ENCODE measurements at places on chromosomes 7 and 10. TPM values are rescaled to one million over a fixed set of nuclear protein-coding genes. Genes with fewer than 3 reads are reported as not detected.

DNA sequence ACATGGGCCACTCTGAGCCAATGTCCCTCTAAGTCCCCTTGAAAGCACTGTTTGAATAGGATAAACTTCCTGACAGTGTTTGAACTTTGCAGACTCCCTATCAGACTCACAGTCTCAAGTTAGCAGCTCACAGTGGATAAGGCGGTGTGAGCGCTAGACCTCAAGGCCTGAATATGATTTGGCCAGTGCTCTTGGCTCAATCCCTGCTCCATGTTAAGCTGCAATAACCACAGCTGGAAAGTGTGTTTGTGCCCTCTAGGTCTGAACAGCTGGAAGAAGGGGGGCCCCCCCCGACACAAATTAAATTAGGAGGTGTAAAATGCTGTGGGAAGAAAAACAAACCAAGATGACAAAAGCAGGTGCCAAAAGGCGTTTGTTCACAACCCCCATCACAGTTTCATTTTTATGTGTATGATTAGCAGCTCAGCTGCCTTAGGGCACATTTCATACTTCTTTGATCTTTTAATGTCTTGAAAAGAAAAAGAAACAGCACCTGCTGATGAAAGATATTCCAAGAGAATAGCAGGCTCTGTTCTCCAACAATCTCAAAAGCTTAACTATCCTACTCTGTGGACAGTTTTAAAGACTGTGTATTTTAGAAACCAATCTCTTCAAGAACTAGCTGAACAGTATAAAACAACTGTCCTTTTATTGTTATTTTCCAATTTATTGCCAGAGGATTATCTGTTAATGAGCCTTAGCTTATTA, 167.6 kb downstream of the SNX13 start:
- DNase-seq = no peak

- no peak for DNase-seq
Measured at GRCh38 chr7:78792624-78793023, 660.8 kb downstream of the MAGI2 start.

ASIC3 gene
- total RNA-seq = 3.6 TPM

CDHR1 gene
- total RNA-seq = 1.4 TPM

DNA sequence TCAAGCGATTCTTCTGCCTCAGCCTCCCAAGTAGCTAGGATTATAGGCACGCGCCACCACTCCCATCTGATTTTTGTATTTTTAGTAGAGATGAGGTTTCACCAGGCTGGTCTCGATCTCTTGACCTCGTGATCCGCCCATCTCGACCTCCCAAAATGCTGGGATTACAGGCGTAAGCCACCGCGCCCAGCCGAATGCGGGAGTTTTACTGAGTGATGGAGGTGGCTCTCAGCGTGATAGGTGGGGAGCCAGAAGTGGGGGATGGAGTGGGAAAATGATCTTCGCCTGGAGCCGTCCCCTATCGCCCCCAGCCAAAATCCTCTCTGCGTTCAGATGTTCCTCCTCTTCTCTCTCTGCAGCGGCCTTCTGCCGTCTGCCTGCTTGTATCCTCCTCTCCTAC, 348.4 kb upstream of the NPSR1 start:
- no peak for DNase-seq

DNA sequence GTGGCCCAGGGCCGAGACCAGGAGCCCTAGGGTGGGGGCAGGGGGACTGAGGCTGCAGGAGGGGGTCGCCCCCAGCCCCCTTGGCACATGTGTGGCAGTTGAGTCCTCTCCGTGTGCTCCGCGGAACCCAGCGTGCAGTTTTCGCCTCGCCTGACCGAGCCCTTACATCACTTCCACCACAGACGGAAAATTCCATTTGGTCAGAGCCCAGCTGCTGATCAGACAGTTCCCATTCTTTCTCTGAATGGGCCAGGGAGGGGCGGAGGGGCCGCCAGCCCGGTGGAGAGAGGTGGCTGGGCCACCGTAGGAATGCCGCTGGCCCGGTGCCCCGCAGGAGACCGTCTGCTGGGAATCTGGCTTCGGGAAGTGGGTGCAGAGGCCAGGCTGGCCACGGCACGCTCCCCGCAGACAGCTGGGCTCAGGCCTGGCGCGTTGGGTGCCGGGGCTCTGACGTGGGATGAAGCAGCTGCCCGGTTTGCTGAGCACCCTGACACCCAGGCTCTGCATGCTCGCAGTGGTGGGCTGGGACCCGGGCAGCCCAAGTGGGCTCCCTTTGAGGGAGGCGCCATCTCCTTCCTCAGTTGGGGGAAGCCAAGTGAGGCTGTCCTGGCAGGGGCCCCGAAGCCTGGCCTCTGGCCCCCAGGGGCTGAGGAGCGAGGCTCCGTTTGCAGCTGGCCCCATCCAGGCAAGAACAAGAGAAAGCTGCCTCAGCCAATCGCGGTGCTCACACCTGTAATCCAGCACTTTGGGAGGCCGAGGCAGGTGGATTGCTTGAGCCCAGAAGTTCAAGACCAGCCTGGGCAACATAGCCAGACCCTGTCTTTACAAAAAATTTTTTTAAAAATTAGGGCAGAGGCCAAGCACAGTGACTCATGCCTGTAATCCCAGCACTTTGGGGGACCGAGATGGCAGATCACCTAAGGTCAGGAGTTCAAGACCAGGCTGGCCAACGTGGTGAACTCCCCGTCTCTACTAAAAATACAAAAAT, 9.9 kb downstream of the TTYH3 start:
- no peak for DNase-seq

CYP2C8 gene
- total RNA-seq = not detected

DNA sequence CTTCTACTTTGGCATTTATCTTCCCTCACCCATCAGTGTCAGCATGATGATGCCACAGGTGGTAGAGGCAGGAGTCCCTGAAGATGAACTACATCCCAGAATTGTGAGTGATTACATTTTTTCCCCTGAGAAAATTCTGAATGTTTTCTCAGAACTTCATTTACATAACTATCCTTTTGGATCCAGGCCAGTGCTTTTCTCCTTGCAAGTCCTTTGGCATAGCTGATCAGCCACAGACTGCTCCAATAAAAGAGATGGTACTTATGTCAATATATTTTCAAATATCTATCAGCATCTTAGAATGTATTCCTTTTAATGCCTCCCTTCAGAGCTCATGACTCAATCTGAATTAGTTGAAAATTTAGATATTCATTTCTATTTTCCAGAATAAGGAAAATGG, 135.5 kb downstream of the IQUB start:
- no peak for DNase-seq

CYP3A7 gene
- not detected for total RNA-seq

- no peak for DNase-seq
Measured at GRCh38 chr7:111014079-111014478, 76.8 kb upstream of the LRRN3 start.

DNA sequence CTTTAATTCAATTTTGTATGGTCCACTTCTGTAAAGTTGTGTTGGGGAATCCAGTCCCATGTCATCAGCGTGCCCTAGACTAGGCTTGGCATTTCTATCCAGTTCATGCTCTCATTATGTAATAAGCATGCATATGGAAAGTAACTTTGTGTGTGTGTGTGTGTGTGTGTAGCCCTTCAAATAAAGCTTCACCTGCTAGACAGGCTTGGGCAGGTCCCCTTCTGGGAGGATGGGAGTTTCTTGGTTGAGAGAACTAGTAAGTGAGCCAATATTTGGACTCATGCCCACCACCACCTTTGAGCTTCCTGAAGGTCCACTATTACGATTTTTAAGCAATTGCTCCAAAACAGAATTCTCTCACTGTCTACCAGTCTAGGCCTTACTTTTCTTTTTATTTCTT, 6.9 kb downstream of the BZW2 start:
- DNase-seq = no peak

GRCh38 chr7:37756797-37757551, 73.4 kb downstream of the GPR141 start:
- DNase-seq = no peak

DNA sequence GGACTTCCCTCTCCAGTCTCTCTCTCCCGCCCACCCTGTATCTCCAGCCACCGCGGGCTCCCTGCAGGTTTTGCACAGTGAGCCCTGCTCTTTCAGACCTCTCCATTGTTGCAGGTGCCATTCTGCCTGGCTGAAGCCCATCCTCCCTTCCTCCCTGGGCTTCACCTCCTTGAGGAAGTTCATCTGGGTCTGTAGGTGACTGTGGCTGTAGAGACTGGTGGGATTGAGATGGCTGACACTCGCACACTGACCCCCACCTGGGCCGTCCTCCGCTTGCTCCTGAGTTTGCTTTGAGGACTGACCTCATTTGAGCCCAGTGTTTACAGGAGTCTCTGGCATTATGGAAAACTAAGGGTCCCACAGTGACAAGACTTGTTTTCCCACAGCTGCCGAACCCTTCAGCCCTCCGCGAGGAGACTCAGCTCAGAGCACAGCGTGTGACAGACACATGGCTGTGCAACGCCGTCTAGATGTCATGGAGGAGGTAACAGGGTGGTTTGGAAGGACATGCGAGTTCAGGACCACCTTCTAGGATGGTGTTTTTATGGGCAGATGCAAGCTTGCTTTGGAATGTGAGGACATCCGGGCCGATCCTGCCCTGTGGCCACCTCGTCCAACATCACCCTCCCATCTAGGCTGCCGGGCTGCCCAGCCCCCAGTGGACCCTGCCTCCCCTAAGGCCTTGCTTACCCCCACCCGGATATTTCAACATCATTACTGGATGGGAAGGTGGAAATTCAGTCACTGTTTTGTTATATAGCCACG, 9.3 kb downstream of the PLAC9 start:
- no peak for DNase-seq

DNA sequence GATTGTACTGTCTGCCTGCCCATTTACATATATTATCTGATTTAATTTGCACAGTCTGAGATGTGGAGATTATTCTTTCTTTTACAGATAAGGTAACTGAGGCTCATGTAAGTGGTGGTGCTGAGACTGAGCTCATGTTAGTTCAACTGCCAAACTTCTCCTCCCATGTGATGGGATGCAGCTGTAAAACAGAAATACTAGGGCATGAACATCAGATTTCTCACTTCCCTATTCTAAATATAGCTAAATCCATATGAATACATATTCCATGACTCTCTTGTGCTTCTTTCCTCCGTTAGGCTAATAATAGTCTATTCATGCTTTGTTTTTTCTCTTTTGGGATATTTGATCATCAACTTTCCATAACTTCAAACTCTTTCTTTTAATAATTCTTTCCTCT, 84.7 kb downstream of the PTPRZ1 start:
- no peak for DNase-seq

HERC4 gene
- 41.6 TPM for total RNA-seq

DNA sequence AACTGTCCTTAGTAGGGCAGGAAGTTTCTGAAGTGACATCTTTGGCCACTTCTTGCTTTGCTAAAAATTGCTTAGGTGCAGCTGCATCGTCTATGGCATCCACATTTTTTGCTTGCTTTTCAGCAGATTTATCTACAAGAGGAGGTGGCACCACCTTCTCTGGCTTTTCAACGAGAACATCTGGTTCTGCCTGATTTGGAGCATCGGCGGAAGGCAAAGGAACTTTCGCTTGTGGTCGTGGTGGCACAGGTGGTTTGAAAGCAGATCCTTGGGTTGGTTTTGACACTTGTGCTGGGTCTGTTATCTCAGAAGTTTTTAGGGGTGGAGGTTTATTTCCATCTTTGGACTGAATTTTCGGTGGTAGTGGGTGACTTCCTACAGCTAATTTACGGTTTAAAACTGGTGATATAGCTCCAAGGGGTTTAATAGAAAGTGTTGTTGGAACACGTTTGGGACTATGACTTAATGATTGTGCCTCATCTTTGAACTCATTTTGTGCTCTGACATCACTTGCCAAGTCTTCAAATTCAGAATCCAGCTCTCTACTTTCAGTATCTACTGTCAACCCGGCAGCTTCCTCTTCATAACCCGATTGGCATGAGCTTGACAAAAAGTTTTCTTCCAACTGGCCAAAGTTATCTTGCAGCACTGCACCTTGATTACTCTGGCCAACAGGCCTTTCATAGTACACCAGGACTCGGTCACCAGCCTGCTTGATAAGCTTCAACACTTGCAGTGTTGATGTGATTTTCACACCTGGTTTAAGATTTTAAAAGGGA, 44.0 kb downstream of the SLC18A2 start:
- no peak for DNase-seq

THSD7A gene
- total RNA-seq = not detected

DNA sequence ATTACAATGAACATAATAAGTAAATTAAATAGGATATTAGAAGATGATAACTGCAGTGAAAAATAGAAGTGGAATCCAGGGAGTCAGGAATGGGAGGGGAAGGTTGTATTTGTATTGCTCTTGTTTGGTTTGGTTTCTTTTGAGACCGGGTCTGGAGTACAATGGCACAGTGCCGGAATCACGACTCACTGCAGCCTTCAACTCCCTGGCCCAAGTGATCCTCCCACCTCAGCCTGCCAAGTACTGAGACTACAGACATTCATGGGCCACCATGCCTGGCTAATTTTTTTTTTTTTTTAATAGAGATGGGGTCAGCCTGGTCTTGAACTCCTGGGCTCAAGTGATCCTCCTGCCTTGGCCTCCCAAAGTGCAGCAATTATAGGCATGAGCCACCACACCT, 59.9 kb upstream of the LRRC4 start:
- no peak for DNase-seq

LRMDA gene
- not detected for total RNA-seq

CAMK1D gene
- total RNA-seq = 8.9 TPM

DNA sequence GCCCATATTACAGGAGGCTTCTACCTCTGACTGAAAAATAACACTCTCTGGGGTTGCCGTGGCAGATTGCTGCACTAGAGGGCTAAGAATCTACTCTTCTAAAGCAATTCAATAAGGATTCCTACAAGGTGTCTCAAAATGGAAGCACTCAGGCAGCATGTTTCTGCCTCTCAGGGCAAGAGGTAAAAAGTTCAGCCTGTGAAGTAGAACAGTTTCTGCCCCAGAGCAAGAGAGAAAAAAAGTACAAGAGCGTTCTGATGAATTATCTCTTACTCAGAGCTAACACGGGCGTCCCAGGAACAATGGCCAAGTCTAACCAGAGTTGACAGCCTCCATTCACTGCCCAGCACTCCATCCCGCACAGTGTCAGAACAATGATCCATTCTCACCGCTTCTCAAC, 71.3 kb upstream of the TES start:
- no peak for DNase-seq

DNA sequence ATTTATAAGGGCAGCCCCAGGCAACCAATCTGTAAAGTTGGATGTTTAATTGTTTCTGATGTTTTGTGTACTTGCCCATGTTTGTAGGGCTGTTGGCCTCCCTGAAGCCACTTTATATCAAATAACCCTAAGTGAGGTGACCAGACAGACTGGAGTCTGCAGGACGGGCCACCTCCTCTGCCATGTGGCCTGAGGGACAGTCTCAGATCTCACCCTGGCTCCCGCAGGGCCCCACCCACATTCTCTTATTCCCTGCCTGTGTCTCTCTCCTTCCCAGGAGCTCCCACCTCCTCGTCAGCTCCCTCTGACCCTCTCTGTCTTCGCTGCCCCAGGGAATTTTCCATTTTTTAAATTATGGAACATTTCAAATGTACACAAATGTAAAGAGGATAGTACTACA, 9.5 kb upstream of the C10orf71 start:
- DNase-seq = no peak

DNA sequence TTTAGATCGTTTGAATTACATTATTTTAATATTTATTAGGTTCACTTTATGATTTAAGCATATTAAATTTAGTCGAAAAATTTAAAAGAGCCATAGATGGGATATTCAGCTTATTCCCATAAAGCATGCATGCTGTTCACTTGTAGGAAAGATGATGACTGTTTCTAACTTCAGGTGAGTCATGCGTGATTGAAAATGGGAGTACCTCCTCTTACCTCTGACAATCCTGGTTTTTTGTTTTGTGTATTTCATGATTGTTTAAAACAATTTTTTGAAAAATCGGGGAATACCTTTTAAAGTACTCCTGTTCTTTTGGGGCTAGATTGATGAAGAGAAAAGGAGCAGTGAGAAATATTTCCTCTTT, 1.4 kb downstream of the TNKS2 start:
- no peak for DNase-seq

GRCh38 chr7:79341902-79342301, 111.6 kb downstream of the MAGI2 start:
- DNase-seq = no peak
